Esophagus muscularis mucosa (tissue), 4 donors: ENCODE measurements at places on chromosomes 5 and 9. TPM values are rescaled to one million over a fixed set of nuclear protein-coding genes. Genes with fewer than 3 reads are reported as not detected.

DNA sequence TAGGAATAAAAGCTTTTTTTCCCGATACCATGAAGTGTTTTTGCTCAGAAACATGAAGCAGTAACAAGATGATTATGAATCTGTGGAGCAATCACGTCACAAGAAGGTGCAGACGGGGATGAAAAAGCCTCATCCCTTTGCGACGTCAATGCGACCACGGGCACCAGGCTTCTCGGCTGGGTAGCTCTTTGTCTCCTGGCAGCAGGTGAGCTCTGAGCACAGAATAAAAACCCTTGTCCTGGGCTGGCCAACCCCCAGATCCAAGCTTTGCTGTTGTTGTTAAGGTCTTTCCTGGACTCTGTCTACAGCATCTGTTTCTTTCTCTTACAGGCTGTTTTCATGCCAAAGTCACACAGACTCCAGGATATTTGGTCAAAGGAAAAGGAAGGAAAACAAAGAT, 113.8 kb downstream of the ANKRD18B start:
- DNase-seq = no peak

- DNase-seq = peak; percentile 45
Observed at GRCh38 chr5:152072091-152072490, 147.4 kb upstream of the GLRA1 start.

BTNL3 gene
- 0.13 TPM for total RNA-seq

DNA sequence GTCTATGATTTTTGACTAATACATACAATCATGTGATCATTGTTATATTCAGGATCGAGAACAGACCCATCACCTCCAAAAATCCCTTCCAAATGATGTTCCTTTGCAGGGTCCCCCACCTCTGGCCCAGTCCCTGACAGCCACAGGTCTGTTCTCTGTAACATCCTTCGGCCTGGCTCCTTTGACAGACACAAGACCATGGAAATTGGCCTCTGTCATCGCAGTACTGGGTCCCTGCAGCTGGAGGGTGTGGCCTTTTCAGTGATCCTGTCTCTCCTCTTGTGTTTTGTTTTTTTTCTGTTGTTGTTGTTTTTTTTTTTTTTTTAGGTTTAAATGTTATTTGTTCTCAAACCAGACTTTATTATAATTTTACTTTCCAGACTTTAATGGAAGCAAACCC, 27.4 kb upstream of the ANKRD33B start:
- no peak for DNase-seq

ZBED3 gene
- 5.4 TPM for total RNA-seq

DNA sequence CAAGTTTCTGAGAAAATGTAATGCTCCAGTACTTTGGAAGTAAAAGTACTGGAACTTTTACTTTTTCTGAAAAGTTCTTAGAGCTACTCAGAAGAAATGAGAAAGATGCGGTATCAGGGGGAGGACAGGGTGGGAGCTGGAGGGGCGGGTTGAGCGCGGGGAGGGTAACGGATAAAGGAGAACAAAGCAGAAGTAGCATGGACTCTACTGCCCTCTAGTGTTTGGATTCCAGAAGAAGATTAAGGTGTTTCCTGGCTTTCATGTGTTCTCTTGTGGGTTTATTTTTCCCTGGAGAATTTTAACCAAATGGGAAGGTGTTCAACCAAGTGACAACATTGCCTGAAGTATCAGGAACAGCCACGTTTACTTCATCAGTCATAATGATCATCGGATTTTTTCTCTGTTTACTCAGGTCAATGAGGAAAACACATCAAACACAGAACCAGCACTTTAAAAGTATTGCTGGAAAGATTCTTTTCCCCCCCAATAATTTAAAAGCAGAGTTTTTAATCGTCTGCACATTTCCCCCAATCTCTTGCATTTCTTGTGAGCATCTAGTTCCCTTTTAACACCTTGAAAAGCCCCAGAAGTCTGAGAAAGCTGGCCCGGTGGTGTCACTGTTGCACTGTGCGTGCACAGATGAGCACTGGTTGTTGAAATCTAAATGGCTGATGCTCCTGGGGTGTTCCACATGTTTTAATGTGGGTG, 190.6 kb downstream of the MPDZ start:
- no peak for DNase-seq

GRCh38 chr9:86282979-86283535, 719 bp upstream of the ISCA1 start:
- DNase-seq = no peak
